Inflammatory macrophage treated with lipopolysaccharide for 4 hours (primary cell): ENCODE measurements at places on chromosomes 6 and 20.
A peak's percentile ranks its signal among the peaks of the same experiment; 100 is the strongest.

DNA sequence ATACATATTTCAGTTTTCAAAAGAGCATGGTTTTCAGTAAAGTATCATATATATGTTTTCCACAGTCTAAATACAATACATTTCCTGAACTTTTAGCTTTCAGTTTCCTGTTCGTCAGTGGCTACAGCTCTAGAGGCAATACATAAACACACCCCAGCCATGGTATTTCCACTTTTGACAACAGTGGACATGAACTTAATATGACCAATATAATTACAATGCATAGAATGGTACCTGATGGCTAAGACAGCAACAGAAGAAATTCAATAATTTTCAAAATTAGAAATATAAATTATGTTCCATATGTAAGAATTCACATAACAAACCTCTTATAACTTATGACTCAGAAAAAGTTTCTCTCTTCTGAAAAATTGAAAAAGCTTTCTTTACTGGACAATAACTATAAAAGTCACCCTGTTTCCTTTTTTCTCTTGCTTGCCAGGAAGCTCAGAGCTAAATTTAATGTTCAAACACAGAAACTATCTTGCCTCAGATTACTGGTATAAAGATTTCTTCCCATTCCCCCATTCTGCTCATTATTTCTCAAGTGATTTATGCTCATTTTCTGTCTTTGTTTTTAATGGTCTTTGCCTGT, 19.2 kb downstream of the FKBP5 start:
- peak; percentile 89 for DNase-seq

DNA sequence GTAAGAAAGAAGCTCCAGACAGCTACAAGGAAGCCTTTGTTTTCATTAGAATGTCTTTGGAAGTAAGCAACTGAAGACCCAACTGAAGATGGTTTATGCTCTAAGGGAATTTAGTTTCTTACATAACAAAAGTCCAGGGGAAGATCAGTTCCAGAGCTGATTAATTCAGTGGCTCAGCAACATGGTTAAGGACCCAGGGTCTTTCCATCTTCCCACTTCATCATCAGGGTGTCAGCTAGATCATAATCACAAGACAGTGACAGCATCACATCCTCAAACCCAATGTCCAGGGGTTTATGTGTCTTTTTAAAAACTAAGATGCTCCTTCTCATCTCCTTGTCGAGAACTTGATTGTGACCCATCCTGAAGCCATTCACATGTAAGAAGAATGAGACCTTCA, 119.7 kb upstream of the PRDM1 start:
- peak; percentile 77 for DNase-seq

DNA sequence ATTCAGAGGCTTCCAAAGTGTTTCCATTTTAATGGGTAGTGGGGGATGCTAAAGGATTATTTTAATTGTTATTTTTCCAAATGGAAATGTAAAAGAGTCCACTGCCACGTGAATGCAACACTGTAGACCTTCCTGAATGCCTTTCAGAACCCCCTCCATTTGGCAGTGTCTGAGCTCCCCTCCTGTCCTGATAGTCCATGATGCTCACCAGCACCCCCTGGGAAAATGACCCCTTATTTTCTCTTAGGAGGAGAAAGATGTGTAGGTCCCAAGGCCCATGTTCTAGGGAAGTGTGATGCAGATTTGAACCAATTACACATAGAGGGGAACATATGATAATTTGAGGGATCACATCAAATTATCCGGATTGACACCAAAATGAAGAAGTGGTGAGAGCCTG, 46.8 kb upstream of the SH3BGRL2 start:
- DNase-seq = no peak

DNA sequence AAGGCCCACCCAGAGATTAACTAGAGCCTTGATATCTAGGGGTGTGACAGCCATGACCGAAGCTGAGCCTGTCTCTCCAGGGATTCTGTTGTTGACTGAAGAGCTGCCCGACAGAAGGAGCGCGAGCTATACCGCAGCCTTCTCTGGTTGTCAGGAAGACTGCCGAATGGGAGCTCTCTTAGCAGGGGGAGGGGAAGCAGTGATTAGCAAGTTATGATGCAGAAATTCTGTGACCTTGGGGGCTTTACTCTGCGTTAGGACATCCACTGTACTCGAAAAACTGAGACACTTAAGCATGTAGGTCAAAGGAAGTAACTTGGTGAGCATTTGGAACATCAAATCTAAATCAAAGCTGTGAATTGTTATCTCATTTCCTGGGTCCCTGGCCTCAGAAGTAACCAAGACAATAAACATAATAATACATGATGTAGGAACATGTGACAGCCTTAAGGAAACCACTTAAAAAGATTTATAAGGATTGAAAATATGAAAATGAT, 84.7 kb downstream of the MAP3K4 start:
- DNase-seq = no peak

- no peak for DNase-seq
Observed at GRCh38 chr6:65191471-65191870, 515.6 kb downstream of the EYS start.

- no peak for DNase-seq
Observed at GRCh38 chr20:48603116-48603818, 224.5 kb downstream of the PREX1 start.

DNA sequence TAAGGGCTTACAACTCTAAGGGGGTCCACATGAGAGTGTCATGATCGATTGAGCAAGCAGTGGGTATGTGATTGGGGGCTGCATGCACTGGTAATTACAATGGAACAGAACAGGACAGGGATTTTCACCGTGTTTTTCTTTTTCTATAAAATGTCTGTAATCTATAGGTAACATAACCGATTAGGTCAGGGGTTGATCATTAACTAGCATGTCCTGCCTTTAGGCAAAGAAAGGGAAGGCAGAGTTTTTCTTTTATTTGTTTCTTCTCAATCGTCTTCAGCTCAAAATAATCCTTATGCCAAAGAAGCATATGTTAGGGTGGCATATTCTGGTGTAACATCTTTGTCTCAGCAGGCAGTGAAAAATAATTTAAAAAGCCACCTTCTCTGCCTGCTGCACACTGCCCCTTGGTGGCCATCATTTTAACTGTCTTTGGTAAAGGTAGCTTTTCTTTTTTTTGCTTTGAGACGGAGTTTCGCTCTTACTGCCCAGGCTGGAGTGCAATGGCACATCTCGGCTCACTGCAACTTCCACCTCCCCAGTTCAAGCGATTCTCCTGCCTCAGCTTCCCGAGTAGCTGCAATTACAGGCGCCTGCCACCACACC, 9.7 kb upstream of the CEP43 start:
- peak; percentile 54 for DNase-seq

DNA sequence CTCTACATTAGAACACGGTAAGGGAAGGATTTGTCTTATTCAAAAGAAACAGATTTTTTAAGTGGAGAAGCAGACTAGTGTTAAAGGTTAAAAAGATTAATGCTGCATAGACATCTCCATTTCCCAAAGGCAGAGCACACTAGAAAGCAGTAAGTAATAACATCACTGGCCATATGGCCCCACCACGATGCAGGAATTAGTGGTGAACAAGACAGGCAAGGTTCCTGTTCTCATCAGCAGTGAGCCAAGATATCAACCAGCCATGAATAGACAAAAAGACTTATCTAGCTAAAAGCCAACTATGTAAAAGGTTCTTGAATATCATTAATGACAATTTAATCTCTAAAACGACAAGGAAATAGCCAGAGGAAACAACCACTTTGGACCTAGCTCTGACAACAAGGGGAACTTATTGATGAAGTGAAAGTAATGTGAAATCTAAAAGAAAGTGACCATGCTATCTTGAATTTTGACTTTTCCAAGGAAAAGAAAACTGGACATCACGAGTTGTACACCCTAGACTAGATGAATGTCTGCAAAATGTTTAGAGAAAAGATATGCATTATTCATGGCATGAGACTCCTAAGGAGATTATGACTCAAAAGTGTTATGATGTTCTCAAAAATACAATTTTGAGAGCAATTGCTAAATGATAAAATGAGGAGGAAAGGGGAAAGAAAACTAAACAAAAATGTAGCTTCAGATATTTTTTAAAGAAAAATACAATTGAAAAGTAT, 157.9 kb upstream of the STXBP5 start:
- DNase-seq = no peak

DNA sequence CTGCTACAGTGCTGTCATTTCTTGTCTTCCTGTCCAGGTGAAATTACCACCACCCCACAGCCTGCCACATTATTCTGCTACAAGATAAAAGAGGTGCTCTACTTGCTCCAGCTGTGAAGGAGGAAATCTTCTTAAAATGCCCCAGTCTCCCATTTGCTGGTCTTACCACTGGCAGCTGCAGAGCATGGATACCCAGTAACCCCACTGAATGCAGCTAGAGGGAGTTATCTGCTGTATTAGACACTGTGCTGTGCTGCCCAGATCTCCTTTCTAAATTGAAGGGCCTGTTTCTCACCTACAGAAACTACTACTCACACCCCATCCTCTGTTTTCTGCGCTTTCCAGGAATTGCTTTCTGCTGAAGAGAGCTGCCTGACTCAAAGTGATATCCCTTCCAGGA, 517.8 kb downstream of the PKHD1 start:
- DNase-seq = no peak

DNA sequence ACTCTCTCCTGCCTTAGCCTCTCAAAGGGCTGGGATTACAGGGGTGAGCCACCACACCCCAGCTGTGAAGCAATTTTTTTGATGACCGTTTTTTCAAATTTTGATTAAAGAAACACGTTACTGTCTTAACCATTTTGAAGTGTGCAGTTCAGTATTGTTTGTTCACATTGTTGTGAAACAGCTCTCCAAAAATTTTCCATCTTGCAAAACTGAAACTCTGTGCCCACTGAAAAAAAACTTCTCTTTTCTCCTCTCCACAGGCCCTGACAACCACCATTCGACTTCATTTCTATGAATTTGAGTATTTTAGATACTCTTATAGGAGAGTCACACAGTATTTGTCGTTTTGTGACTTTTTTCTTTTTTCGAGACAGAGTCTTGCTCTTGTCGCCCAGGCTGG, 53.9 kb downstream of the ECT2L start:
- peak; percentile 75 for DNase-seq
